Suprapubic skin (tissue), 4 donors: ENCODE measurements at places on chromosomes 16 and 17. TPM values are rescaled to one million over a fixed set of nuclear protein-coding genes. Genes with fewer than 3 reads are reported as not detected.

- no peak for DNase-seq
Measured at GRCh38 chr16:57788252-57788841, 13.9 kb downstream of the KIFC3 start.

DNA sequence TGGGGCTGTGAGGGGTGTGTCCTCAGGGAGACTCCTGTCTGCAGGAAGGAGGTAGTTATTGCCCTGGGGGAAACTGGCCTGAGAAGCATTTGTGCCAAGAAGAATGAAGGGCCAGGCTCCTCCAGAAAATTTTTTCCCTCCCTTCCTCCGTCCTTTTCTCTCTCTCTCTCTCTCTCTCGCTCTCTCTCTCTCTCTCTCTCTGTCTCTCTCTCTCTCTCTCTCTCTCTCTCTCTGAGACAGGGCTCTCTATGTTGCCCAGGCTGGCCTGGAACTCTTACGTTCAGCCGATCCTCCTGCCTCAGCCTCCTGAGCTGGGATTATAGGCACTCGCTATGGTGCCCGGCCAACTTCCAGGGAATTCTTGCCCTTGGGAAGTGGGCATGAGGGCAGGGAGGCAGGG lies 11.5 kb downstream of the CD300E start:
- no peak for DNase-seq

- peak; percentile 74 for DNase-seq
Measured at GRCh38 chr17:4365628-4366326, 698 bp downstream of the UBE2G1 start.

- DNase-seq, result no peak
Measured at GRCh38 chr16:19006446-19007315, 22.9 kb downstream of the TMC7 start.

DNA sequence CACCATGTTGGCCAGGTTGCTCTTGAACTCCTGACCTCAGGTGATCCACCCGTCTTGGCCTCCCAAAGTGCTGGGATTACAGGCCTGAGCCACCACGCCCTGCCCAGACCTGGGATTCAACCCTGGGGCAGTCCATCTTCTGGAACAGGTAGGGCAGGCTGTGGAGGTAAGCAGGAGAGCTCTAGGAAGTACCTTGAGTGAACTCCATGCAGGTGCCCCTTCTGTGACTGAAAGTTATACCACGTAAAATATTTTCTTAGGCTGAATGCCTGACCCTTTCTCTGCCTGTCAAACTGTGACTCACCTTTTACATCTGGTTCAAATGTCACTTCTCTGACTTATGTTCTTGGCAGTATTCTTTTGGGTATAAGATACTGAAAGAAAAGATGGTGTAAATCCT lies 86.7 kb upstream of the ELAC2 start:
- no peak for DNase-seq

- no peak for DNase-seq
Measured at GRCh38 chr16:79287424-79287917, 313.1 kb downstream of the MAF start.

- DNase-seq, result no peak
Measured at GRCh38 chr16:85857406-85857805, 41.6 kb upstream of the IRF8 start.

DNA sequence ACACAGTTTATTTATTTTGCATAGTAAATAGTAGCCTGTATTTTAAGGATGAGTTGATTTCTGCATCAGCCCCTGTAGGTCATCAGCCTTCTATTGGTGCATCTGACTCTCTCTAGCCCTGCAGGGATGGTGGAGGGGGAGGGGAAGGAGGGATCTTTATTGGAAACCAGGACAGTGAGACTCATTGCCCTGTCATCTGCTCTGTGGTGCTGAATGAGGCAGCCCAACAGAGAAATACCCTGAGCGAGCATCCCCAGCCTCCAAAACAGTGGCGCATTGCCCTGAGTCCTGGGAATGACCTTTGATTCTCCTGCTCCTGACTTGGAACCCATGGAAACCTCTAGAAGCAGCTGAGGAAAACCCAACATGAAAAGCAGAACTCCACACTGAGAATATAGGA lies 45.5 kb upstream of the STH start:
- DNase-seq, result no peak

GRCh38 chr17:37067555-37068111 lies 118.9 kb downstream of the AATF start:
- peak; percentile 66 for DNase-seq

DNA sequence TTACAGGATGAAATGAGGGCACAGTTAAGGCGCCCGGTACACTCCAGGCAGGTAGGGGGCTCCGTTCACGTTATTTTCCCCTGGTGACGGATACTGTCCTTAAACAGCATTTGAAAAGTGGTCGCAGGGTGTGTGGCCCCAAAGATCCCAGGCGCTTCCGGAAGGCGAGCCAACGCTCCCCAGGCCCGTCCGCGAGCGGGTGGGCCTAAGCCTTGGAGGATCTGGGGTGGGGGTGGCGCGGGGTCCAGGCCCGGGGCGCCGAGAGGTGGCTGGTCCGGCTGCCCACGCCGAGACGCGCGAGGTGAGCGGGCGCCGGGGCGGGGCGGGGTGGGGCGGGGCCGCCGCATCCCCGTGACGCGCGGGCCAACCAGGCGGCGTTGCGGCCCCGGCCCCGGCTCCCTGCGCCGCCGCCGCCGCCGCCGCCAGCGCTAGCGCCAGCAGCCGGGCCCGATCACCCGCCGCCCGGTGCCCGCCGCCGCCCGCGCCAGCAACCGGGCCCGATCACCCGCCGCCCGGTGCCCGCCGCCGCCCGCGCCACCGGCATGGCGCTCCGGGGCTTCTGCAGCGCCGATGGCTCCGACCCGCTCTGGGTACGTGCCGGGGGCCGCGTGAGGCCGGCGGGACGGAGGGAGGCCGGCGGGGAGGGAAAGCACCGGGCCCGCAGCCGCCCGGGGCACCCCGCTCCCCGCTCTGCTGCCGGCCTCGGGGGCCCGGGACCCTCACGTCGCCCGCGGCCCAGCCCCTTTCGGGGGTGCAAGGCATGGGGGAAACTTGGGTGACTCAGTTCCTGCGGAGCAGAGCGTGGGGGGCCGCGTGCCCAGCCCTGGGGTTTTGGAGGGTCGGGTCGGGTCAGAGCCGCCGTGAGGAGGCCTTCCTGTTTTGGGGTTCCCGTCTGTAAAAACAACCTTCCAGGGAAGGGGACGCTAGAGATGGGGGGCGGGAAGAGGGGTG lies at the start of gene ABCC1:
ABCC1 (plus strand) TSS at position 407 of the 951 bp plus-strand sequence; CDS start at position 543, 136 bp downstream.
- DNase-seq, result no peak

GRCh38 chr16:81901484-81901883 lies 109.8 kb downstream of the SDR42E1 start:
- DNase-seq, result no peak

- DNase-seq, result no peak
Measured at GRCh38 chr16:48323783-48324775, 61.1 kb downstream of the SIAH1 start.

- DNase-seq, result no peak
Measured at GRCh38 chr16:15708096-15708495, 58.1 kb downstream of the NDE1 start.

DNA sequence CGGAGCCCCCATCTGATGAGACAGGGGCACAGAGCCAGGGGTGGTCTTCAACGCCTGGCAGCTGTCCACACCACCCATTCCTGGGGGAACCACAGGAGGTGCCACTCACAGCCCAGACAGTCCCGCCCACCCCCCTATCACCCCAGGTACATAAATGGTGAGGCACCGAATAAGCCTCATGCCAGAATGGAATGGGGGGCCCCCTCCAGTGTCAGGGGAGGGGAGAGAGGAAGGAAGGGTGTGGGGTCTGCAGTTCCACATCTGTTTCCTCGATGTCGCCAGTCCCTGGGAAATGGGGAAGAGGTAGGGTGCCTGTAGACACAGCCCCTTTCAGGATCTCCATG lies 1.7 kb downstream of the TMC6 start:
- no peak for DNase-seq

DNA sequence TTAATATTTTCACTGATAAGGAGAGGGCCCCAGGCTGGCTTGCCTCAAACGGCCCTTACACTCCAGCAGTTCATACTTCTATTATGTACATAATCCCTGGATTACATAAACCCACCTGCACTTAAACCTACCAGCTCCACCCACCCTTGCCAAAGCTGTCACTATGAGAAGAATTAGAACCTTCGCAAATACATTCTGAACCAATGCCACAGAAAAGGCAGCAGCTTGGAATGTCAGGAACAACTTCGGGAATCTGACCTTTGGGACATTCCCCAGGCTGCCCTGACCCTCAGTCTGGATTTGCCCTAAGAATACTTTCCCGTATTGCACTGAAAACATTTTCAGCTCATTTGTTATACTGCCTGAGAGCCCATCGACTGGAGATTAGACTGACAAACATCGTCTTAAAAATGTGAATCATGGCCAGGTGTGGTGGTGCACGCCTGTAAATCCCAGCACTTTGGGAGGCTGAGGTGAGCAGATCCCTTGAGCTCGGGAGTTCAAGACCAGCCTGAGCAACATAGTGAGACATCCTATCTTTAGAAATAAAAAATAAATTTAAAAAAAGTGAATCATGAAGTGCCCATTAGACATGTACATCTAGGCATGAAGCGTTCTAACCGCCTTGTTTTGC lies 21.0 kb upstream of the SEC14L1 start:
- no peak for DNase-seq

GRCh38 chr16:57577214-57577613 lies 34.8 kb downstream of the ADGRG5 start:
- DNase-seq, result no peak

DNA sequence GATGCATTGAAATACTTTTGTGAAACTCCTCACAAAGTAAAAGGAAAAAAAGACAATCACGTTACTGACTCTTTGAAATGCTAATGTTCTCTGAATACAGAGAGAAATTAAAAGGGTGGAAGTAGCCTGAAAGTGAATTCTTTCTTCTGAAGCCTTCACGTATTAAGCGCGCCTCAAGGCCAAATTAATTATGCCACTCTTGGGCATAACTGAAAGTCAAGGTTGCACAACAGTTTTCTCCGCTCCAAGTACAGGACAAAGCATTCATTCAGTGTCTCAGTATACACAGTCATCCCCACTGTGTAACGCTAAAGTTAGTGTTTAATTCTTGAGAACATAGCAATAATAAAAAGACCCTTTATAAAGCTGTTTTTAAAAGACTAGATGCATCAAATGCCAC lies 21.5 kb downstream of the PARN start:
- no peak for DNase-seq

DNA sequence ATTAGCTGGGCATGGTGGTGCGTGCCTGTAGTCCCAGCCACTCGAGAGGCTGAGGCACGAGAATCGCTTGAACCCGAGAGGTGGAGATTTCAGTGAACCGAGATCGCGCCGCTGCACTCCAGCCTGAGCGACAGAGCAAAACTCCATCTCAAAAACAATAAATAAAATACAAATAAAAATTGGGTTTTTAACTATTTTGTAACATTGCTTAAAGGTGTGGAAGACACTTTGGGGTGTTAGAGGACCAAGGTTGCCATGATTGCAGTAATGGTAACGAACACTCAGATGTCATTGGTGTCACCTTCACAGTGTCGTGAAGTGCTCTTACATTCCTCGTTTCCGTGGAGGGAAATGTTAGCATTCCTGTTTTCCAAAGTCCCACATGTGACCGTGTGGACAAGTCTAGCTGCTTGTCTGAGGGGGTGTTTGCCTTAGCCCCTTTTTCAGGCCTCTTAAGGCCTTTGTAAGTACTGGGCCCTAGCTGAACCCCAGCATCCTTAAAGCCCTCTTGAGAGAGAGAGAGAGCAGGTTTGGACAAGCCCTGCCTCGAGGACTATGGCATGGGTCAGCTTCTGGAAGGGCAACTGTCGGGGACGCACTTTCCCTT lies 8.6 kb downstream of the C16orf96 start:
- no peak for DNase-seq

- DNase-seq, result no peak
Measured at GRCh38 chr16:73279451-73279850, 231.5 kb upstream of the ZFHX3 start.

DNA sequence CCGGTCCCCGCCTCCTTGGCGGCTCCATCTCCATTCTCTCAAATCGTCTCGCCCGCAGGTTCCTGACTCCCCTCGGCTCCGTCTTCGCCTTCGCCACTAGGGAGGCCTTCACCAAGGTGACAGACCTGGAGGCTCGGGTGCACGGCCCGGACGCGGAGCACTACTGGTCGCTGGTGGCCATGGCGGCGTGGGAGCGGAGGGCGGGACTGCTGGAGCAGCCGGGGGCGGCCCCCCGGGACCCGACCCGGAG lies 862 bp downstream of the GLTPD2 start:
- no peak for DNase-seq

DNA sequence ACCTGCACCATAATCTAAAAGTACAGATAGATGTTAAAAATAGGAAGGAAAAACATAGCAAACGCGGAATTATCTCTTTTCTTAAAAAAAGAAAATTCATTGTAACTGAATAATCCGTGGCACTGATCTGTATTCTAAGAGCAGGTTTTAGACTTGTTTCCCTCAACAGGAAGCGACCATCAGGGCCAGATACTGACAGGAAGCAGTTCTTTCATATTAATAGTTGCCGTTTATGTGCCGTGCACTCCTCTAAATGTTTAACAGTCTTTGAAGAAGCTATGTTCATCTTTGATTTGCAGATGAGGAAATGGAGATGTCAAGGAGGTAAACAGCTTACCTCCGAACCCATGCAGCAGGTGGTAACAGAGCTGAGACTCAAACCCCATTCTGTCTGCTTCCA lies 23.6 kb downstream of the DYNLRB2 start:
- no peak for DNase-seq

- peak; percentile 78 for DNase-seq
Measured at GRCh38 chr17:82232322-82232820, 3.5 kb downstream of the SLC16A3 start.

- no peak for DNase-seq
Measured at GRCh38 chr17:56830726-56831368, 2.9 kb downstream of the C17orf67 start.

Gene ZMYND15
- 1.9 TPM for total RNA-seq

Gene MAP3K3
- total RNA-seq, result 49.0 TPM

Gene GPRC5B
- 10.6 TPM for total RNA-seq

Gene PDILT
- not detected for total RNA-seq

Gene CASKIN1
- total RNA-seq, result 0.49 TPM

Gene WSCD1
- 4.9 TPM for total RNA-seq

Gene SEPTIN12
- total RNA-seq, result not detected

Gene EVPL
- 218 TPM for total RNA-seq

Gene GRAPL
- not detected for total RNA-seq

Gene MYH2
- not detected for total RNA-seq

Gene PPY
- not detected for total RNA-seq

Gene ODAD4
- total RNA-seq, result 1.9 TPM
